ENCODE measurements at places on chromosomes 4 and X.

GRCh38 chr4:3269991-3270611, 21.1 kb downstream of the MSANTD1 start:
- no peak for DNase-seq

DNA sequence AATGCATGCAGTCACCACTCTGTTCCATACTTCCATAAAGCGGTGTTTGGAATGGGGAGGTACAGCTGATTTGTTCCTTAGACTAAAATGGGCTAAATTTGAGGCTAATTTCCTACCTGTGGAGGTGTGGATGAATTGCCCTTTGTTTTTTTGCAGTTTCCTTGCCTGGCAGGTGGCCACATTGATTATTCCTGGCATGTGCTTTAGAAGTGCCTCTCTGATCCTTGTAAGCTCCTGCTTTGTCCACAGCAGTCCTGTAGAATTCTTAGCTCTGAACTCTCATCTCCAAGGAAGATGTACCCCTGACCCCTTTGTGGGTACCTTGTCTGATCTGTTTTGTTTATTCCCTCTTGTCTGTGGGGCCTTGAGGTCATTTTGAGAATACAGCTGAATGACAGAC, 136.8 kb downstream of the ADGRL3 start:
- peak; percentile 57 for DNase-seq

GRCh38 chr4:183098723-183099536, at the start of gene WWC2:
TSS of gene WWC2 (plus strand) at chr4:183099257. CDS start at chr4:183099492, 235 bp downstream.
- peak; percentile 62 for DNase-seq

DNA sequence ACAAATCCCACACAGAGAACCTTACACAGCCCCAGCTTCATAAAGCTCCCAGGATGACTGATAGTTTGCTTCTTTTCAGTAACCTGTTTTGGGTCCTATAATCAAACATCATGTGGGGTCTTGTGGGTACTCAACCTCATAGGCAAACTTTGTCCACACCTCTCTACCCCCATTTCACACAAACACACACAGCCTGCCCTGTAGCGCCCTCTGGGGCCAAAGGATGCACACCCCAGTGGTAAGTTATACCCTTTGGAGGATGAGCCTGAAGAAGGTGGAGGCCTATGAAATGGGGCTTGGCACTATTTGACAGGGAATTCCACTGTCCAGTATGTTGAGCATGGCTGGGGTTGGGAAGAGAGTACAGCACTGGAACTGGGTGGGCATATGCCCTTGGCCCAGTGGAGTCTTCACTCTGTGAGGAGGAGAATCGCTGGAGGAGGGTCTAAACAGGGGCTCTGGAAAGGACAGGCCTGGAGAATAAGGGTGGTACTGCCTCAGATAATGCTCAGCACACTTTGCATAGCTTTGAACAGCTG, 30.5 kb upstream of the COL25A1 start:
- no peak for DNase-seq

DNA sequence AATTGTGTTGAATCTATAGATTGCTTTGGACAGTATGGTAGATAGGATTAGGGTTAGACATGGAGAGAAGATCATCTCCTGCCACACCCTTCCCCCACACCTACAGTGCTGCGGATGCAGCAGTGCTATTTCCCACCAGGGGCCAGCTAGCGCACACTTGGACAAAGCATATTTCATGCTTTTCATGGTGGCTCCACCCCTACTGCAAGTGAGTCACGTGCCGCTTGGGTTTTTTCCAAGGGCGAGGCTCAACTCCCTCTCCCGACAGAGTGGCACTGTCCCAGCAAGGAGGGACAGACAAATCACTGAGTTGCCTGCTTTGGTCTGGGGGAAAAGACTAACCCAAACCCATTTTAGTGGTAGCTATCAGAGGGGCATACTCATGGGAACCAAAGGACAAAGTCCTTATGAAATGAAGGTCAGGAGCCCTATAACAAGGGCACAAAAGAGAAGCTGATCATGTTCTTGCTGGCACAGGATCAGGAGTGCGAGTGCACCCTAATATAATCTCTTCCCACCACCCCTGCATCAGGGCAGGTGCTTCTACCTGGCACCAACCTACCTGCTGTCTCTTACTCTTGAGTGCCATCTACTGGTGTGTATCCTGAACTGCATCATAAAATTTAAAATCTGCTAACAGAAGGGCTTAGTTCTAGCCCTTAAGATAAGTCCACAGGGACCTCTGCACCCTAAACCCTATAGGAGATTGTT, 55.1 kb upstream of the PGAM4 start:
- no peak for DNase-seq

GRCh38 chr4:147916351-147916750, 184.5 kb downstream of the ARHGAP10 start:
- no peak for DNase-seq

DNA sequence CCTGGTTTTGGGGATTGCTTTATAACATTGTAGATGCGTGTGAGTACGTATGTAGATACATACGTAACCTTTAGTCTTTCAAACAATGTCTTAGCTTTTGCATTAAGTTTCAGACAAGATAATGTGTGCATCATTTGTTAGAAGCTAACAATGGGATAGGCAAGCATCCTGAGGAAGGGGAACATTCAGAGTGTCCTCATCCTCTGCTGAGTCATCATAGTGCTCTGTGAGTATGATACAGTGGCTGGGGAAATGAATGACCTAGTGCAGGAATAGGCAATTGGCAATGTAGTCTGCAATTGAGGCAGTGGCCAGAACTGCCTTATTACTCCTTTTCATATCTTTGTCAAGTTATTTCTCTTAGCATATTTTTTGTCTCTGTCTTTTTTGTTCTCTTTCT, 7.3 kb downstream of the NAP1L5 start:
- DNase-seq: no peak

DNA sequence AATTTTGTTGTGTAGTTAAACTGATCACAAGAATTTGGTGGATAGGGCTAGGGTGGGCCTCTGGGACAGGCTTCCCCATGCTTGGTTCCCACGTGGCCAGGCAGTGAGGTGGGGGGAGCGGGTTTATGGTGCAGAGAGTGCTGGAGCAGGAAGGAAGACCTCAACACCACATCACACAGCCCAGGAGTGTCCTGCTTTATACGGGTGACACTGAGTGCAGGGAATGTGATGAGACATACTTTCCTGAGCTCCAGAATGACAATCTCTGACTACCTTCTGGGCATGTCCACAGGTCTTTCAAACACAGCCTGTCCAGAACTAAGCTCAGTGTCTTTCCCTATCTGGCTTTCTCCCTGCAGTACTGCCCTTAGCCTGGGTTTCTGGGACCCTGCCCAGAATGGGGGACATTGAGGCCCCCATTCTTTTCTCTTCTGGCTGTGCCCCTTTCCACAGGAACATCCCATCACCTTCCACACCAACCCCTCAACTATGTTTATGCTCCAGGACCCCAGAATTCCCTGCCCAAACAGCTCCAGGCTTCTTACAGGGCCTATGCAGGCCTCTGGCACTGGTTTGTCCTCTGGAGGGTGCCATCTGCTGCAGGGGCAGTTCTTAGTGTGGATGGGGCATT, 36.5 kb upstream of the RASL11B start:
- no peak for DNase-seq

- no peak for DNase-seq
Observed at GRCh38 chrX:117327373-117327772, 789.2 kb downstream of the KLHL13 start.

DNA sequence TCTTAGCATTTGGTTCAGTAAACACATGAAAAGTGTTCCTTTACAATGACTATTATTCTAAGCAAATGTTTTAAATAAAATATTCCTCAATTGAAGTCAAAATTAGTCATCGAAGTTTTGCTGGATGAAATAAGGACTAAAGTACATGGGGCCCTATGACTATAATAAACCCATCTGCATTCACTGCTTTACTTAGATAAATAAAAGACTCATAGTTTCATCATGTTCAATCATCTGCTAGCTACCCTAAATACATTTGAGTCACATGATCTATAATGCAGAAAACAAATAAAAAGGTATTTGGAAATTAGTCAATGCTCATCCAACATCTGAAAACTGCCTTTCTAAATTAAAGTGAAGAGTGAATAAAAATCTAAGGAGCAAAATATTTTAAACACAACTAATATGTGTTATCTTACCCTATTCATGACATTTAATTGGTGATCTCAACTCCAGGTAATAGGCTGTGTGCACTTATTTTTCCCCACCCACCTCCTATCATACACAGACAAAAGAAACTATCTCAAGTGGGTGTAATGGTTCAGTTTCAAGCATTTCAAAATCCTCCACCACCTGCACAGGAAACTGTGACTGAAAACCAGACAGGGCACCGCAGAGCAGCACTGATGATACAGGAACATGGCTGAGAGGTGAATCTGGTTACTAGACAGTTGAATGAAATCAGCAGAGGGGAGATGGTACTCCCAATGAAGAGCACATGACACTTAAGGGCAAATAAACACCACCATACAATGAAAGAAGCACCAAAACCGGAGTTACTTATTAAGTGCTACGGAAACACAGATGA, 78.6 kb downstream of the CAMK2D start:
- DNase-seq: no peak

GRCh38 chr4:154485127-154485773, 6.3 kb downstream of the DCHS2 start:
- no peak for DNase-seq

DNA sequence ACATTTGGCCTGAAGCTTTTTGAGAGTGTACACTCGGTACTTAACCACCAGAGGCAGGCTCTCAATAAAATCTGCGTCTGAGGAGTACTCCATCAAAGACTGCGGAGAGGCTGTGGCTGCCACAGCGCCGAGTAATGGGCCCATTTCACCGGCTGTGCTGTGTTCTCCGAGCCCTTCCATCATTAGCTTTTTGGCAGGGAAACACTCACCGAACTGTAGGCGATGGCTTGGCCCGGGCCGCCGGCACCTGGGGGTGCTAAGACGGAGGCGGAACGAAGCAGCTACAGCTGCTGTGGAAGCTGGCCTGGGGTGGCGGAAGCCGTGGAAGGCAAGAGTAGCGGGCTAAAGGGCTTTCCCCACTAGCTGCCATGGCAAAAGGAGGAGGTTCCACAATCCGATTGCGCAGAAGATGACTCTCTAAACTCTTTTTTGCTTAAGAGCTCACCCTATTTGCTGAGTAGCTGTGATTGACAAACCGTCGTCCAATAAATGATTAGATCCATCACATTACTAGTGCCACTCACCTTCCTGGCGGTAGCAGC, 48.5 kb upstream of the PABPC1L2A start:
- DNase-seq: no peak

DNA sequence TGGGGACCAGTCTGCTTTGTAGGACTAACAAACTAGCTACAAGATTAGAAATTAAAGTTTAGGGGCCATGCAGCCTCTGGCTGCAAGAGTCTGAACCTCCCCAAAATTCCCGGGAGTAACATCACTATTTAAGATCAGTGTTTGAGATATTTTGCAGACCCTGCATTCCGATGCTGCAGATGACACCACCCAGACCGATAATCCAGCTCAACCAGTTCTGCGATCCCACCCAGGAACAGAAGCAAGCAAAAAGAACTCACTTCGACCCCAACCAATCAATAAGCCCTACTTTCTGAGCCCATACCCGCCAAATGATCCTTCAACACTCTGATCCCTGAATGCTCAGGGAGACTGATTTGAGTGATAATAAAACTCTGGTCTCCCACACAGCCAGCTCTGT, 877.8 kb downstream of the FAT4 start:
- DNase-seq: no peak

- DNase-seq: no peak
Observed at GRCh38 chr4:4969298-4969697, 50.0 kb downstream of the CYTL1 start.

DNA sequence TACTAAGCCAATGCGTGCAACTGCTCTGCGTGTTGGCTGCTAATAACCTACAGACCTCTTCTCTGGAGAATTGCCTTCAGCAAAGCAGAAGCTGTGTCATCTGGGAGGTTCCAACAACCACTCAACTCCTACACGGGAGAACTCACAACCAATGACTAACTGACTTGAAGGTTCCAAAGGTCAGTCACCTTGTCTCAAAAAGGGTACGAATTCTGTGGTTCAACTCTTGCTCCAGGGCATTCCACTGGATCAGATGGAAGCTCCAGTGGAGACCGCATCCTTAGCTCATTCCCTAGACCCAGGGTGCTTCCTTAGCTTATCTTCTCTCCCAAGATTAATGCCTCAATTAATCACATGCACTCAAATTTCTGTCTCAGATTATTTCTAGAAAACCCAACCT, 222.7 kb downstream of the CHIC2 start:
- no peak for DNase-seq

GRCh38 chr4:28481565-28481964, 1620.9 kb downstream of the STIM2 start:
- DNase-seq: no peak

GRCh38 chr4:136183513-136183912, 1348.8 kb downstream of the PCDH18 start:
- DNase-seq: no peak

- DNase-seq: peak; percentile 67
Observed at GRCh38 chr4:3461515-3462291, 1.4 kb upstream of the DOK7 start.

DNA sequence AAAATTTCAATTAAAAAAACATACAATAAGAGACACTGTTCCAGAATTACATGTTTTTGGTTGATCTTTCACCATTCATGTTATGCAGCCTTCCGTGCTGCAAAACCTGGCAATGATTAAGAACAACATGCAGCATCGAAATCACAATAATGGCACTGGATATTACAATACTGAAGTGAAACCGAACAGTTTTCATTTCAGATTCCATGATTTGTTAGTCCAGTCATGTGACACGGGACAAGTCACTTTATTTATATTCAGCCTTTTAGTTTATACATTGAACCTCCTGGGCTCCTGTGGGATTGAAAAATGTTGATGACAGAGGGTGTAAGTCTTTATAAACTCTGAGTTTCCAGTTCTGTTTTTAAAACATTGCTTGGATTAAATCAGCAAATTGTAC, 142.5 kb upstream of the TTC29 start:
- no peak for DNase-seq

DNA sequence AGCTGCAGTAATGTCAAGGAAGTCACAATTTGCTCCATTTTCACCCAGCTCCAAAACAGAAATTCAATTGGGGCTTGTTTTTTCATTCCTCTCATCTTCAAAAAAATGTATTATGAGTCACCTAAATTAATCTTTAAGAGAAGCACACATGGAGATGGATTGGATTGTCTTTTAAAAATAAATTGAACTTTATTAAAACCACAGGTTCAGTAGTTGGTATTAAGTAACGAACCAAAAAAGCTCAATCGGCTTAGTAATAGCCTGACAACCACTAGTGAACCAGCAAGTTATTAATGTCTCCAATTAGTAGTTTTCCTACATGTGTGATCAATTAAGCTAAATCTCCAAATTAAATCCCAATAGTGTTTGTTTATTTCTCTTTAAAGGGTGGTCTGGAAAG, 283.5 kb upstream of the GIMD1 start:
- no peak for DNase-seq
